Activated CD4-positive, alpha-beta T cell treated with anti-CD3 and anti-CD28 coated beads for 1 hour (primary cell): ENCODE measurements at places on chromosomes 4 and X.

DNA sequence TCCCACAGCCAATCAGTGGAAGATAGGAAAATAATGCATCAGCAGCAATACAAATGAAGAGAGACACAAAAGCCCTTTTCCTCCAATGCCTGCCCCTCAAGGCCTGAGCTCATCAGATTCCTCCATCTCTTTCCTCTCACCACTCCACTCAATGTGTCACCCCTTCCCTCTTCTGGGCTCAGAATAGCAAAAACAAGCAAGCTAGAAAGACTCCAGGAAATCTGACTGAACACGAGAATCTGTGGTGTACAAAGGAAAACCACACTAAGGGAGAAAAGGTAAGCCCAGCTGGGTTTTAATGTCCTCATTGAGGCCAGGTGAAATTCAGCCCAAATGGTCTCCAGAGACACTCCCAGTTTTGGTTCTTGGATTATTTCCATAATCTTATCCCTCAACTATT is 46.3 kb downstream of the ARHGEF9 start:
- no peak for DNase-seq

DNA sequence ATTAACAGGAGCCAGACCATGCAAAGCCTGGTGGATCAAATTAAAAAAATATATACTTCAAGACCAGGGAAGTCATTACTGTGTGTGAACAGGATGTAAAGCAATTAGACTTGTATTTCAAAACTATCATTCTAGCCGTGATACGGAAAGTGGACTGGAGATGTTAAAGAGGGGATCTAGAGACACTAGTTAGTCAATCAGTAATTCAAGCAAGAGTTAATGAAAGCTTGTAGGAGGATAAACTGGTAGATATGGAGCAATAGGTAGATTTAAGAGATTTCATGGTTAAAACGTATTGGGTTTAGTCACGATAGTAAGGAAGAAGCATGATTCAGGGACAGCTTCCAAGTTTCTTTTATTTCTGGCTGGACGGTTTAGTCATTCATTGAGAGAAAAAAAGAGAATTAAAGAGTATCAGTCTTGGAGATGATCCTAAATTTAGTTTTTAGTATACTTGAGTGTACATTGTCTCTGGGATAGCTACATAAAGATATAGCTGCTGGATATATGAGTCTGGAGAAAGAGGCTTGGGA is 3.9 kb downstream of the MAD2L1 start:
- no peak for DNase-seq

DNA sequence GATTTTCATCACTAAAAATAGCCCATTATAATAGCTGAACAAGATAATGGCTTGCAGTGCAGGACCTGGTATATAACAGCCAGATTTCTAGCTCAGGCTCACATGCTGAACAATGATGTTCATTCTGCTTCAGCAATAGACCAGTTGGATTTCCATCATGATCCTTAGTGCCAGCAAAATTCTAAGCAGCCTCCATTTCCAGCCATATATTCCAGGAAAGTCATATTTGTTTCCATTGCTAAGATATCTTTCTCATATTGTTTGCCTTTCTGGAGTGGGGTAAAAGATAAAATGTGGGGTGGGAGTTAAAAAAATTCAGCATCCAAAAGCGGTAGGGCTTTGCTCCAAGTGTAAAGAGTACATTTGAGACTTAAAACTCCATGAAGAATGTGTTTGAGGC is 2344.1 kb downstream of the PCDH7 start:
- no peak for DNase-seq

- DNase-seq: no peak
Observed at GRCh38 chr4:121792966-121793365, 8.2 kb upstream of the EXOSC9 start.

GRCh38 chr4:3390288-3390811 is 51.4 kb upstream of the HGFAC start:
- DNase-seq: no peak

DNA sequence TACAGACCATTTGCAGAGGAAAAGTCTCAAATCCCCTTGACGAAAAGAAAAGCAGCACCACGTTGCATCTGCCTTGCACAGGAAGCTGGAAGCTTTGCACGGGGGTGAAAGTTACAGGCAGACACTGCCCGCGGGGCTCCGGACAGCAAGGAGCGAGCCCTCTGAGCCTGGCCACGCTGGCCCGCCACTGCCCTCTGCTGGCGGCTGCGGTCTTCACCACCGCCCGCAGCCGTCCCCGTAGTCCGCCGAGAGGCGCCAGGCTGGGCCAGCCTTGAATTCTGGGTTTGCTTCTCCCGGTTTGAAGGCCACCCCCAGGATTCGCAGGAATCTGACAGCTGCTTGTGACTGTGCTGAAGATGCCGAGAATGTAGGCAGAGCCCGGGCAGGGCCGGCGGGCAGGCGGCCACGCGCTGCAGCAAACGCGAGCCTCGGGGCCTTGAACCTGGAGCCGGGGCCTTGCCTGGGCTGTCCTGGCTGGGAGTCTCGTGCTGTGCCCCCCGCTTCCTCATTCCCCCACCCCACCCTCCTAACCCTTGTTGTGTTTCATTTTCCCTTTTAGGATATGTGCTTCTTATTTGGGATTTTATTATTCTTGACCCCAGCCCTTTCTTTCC is 49.2 kb downstream of the ENPP6 start:
- peak; percentile 19 for DNase-seq

DNA sequence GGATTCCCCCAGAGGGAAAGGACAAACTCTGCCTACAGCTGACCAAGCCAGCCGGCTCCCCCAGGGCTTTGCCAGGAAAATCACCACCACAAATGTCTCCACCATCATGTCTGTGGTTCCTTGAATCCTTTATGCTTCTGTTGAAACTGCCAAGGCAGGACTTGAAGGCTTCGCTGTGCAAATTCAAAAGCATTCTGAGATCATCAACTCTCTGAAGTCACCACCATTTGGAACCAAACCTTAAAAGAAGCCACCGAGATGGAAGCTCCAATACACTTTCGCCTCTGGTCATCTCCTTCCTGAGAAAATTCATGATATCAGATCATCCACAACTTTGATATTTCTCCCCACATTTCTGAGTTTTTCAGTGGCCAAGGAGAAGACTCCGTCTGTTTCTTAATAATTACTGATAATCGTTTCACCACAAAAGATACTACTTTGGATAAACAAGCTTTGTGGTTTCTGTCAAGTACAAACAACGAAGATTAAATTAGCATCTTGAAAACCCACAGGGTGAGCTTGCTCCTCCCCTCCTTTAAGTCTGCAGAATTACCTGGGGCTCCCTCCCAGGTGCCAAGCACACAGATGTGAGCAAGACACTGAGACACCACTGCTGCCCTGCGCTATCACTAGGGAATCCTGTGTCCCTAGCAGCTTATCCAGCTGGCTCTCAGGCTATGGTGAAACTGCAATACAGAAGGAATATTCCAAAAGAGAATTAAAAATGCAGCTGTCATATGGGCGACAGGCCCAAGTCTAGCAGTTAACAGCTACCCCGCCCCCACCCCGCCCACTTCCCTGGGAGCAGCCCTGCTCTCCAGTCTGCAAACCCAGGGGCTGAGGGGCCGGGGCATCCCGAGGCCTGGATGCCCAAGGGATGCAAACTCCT is 125.0 kb upstream of the TBL1X start:
- DNase-seq: no peak

DNA sequence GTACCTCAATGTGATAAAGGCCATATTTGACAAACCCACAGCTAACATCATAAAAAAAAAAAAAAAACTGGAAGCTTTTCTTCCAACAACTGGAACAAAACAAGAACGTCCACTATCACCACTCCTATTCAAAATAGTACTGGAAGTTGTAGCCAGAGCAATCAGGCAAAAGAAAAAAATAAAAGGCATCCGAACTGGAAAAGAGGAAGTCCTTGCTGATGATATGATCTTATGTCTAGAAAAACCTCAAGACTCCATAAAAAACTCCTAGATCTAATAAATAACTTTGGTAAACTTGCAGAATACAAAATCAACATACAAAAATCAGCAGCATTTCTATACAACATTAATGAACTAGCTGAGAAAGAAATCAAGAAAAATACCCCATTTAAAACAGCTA is 134.3 kb downstream of the TEX11 start:
- DNase-seq: no peak

DNA sequence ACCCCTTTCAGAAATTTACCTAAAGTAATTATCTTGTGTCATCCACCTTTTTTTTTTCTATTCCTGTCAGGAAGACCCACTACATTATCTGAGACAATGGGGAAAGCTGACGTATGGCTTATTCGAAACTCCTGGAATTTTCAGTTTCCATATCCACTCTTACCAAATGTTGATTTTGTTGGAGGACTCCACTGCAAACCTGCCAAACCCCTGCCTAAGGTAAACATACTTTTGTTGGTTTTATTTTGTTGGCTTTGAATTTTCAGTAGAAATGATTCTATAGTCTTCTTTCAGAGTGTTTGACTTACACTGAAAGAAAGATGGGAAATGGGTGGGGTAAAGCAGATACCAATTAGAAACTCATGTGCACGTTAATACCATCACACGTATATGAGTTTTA is 2.2 kb downstream of the UGT2B7 start:
- DNase-seq: no peak

GRCh38 chr4:184510401-184510800 is 36.1 kb upstream of the IRF2 start:
- no peak for DNase-seq

- no peak for DNase-seq
Observed at GRCh38 chr4:140004922-140005627, 148.9 kb downstream of the MAML3 start.

DNA sequence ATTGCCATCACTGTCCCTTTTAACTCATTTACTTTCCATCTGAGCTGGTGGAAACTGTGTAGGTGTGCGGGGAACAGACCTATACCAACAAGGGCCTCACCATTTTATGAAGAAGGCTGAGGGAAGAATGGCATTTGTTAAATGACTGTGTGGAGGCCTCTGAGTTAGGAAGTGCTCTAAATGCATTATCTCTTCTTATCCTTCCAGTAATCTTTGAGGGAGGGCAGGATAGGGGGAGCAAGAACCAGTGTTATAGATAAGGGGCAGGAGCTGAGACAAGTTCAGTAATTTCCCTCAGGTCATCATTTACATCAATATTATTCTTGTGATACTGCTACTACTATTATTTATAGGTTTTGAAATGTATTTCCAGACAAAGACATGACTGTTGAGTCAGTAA is 122.4 kb upstream of the PDLIM3 start:
- no peak for DNase-seq

GRCh38 chrX:44062840-44063239 is 89.7 kb upstream of the NDP start:
- no peak for DNase-seq

GRCh38 chr4:169098054-169098497 is 88.0 kb upstream of the CBR4 start:
- DNase-seq: no peak

DNA sequence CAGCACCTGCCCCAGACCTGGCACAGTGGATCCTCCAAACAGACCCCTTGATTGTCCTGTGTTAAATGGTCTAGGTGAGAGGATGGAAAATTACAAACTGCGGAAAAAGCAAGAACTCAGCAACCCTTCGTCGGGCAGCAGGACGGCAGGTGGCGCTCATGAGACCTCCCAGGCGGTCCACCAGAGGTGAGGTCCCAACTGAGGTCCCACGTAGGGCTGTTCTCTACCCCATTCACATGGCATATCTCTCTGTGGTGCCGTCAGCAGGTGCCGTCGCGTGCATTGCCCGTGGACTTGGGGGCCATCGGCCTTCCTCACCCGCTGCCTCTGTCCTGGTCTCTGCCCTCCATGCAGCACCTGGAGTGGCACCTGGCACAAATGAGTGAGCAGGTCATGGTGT is 88.2 kb downstream of the CRMP1 start:
- DNase-seq: no peak

- no peak for DNase-seq
Observed at GRCh38 chr4:8909548-8909947, 37.9 kb upstream of the HMX1 start.

DNA sequence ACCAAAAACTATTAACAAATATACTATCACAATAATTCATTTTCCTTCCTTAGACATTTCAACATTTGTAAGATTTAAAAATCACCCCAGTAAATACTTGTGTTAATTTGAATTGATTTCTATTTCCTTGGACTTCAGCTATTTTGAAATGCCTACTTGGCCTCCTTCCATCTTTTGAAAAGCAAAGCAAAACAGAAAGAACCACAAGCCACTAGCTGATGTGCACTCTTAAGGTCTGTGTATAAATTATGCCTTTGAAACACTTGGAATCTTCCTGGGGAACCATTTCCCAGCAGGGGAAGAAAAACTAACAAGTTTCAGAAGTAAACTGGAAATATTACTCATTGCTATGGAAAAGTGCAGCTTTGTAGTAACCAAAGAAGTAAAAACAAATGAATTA is 139.8 kb downstream of the CLCN4 start:
- DNase-seq: no peak

DNA sequence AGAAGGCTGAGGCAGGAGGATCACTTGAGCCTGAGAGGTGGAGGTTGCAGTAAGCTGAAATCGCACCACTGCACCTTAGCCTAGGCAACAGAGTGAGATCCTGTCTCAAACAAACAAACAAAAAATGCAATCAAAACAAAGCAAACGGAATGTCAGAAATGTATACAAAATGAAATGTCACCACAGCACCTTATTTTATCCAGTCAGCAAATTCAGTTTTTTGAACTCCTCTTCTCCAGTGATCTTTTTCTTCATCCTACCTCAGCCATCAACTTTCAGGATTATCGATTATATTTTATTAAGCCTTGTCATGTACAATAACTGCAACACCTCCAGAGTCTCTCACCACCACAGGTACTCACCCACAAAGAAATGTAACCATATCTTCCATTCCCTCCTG is 31.1 kb upstream of the HPGDS start:
- no peak for DNase-seq

DNA sequence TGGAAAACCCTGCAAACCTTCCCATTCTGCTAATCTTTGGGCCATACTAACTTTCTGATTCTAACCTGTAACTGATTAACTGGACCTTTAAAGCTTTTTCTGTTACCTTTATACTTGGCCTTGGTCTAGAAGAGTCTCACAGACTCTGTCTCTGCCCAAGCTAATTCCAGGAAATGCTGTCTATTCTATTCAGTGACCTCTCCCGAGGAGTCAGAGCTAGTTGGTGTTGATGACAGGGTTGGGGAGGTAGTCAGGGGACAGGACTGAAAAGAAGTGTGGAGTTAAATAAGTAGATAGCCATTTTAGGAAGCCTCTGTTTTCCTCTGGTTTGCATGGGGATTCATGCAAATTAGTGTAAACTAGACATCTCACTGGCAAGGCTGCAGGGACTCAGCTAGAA is 429.5 kb downstream of the GRID2 start:
- no peak for DNase-seq

- DNase-seq: no peak
Observed at GRCh38 chr4:41686893-41687292, 61.6 kb downstream of the PHOX2B start.

GRCh38 chr4:73257234-73257633 is 1.4 kb downstream of the ANKRD17 start:
- DNase-seq: peak; percentile 32

DNA sequence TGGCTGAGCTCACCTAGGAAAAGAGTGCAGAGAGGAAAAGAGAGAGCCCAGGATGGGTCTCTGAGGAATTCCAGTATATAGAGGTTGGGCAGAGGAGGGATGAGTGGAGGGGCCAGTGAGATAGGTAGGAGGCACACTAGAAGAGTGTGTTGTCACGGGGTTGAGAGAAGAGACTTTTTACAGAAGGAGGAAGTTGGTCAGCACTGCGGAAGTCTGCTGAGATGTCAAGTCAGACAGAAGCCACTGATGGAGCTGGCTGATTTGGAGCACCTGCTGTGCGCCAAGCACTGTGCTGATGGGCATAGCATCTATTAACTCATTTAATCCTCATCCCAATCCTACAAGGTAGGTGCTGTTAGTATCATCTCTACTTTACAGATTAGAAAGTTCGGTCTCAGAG is 60.4 kb downstream of the EFNB1 start:
- no peak for DNase-seq

GRCh38 chrX:55056820-55057674 is 17.8 kb upstream of the PAGE2B start:
- DNase-seq: no peak
